ENCODE measurements at places on chromosomes 4 and X.

DNA sequence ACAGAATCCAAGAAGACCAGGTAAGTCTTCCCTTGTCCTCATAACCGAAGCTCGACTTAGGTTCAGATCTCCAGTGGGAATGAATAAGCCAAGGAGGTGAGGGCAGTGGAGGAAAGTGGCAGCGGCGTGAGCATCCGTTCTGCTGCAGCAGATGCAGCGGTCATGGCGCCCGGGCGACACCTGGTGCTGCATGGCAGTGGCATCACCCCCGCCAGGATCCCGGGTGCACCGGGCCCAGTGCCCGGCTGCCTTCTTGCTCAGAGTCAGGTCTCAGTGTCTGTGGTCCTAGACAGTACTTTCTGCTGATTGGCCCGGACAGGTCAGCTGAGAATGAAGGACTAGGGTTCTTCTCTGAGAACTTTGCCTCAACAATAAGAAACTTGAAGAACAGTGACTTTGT is 83.4 kb upstream of the SORBS2 start:
- DNase-seq, result no peak

- DNase-seq, result no peak
These were observed 1138.7 kb upstream of the PCDH7 start for GRCh38 chr4:29581457-29581856.

DNA sequence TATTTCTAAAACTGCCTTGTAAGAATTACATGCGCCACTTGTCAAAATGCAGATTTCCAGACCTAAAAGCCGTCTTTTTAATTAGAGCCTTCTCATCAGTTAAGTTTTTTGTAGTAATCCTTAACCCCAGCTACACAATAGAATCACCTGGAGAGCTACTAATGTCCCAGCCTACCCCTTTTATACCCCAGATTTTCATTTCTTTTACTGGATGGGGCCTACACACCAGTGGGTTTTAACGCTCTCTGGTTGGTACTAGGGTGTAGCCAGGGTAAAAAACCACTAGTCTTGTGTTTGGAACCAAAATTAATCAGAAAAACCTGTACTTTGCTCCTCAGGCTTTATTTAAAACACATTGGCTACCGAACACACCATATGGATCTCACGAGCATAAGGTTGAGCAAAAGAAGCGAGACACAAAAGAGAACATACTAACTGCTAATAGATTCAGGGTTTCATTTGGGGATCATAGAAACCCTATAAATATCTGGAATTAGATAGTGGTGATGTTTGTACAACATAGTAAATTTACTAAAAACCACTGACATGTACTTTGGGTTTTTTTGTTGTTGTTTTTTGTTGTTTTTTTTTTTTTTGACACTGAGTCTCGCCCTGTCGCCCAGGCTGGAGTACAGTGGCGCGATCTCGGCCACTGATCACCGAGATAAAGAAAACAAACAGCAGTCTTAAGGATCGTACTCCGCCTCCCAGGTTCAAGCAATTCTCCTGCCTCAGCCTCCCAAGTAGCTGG is 30.6 kb downstream of the BBS12 start:
- DNase-seq, result no peak

GRCh38 chr4:90002441-90003062 is 107.9 kb downstream of the MMRN1 start:
- no peak for DNase-seq

DNA sequence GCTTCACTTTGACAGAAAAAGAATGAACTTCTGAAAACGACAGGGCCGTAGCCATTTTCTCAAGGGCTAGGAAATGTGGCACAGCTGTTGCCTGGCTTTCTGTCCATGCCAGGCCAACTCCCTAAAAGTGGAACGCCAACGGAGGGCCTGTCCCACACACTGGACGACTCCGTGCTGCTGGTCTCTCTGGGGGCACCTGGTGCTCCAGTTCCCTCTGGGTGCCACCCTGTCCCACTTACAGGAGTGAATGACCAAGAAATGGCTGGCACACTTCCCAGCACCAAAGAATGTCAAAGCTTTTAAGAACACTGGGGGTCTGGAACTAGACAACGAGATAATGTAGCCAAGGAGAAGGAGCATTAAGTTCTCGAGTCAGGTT is 40.9 kb downstream of the GATB start:
- no peak for DNase-seq

GRCh38 chr4:77623091-77623490 is 17.5 kb downstream of the CXCL13 start:
- DNase-seq, result no peak

GRCh38 chrX:153848325-153848724 is 18.0 kb upstream of the PDZD4 start:
- DNase-seq, result no peak

DNA sequence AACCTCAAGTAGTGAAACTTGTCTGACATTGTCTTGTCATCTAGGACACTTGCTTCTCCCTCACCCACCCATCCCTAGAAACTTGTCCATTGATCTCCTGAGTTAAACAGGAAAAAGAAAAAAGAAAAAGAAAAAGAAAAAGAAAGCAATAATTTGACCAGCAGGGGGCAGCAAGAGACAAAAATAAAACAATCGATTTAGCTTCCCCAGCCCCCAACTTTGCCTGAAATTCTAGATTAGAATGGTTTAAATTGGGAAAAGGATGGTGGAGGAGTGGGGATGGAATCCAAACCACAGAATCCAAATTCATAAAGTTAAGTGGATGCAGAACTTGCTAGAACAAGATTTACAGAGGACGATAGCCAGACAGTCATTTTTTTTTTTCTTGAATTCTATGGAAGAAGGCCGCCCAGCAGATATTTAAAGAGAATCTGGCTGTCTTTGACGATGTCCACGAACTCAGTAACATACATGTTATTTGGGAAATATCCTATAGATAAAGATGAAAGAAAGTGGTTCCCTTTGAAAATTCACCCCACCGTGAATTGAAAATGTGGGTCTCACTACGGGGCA is 282.9 kb downstream of the USP46 start:
- peak; percentile 28 for DNase-seq

DNA sequence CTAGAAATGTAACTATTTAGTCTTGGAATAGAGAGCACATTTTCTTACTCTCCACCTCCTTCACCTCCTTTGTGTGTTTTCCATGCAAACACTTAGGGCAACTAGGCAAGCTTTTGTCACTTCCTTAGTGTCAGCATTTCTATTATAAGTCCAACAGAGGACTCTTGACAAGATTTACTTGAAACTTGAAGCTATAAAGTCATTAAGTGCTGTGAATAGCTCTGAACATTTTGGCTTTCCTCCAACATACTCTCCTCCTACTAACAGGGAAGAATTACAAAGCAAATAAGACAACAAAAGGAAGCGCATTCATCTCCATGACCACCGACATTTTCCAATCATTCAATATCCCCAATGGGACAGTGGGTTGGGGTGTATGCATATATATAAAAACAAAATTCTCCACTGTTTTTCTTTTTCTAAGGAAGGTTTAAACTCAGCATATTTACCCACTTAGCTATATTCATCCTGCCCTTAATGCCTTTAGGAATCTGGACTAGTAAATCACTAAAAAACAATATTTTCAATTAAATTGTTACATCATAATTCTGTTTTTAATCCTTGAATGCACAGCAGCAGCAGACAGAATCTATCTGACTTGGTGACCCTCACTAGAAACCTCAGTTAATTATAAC is 264.6 kb downstream of the SNCA start:
- no peak for DNase-seq

- DNase-seq, result no peak
These were observed 59.1 kb downstream of the SMIM20 start for GRCh38 chr4:25972984-25973745.

- DNase-seq, result no peak
These were observed 890.0 kb upstream of the FRG1 start for GRCh38 chr4:189050643-189051042.

- no peak for DNase-seq
These were observed 231.7 kb upstream of the PGRMC2 start for GRCh38 chr4:128519163-128519830.

DNA sequence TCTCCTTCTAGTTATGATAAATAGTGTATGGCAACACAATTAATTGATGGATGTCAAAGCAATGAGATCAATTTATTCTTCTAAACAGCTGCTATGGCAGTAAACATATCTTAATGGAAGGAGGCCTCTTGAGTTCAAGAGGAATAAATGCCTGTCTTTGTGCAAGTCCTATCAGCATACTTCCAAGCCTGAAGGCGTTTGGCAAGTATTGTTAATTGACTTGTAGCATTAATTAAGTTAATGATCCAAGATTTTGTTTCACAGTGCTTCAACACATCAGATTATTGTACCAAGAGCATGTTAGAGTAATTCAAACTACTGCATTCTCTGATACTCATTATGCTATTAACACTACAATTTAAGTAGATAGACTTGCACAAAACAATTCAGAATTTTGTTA is 144.8 kb downstream of the FAT4 start:
- DNase-seq, result peak; percentile 2

DNA sequence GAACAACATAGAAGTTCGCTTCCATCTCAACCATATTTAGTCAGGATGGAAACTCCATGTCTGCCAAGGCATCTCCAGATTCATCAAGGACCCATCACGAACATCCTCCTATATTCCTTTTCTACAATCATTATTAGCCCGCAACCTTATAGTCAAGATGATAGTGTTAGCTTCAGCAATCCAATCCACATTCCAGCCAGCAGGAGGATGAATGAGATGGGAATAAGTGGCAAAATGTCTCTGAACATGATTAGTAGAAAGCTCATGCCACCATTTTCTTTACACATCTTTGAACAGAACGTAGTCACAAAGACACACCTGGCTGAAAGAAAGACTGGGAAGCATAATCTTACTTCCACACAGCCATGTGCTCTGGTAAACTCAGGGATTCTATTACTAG is 18.6 kb upstream of the NR0B1 start:
- DNase-seq, result no peak

DNA sequence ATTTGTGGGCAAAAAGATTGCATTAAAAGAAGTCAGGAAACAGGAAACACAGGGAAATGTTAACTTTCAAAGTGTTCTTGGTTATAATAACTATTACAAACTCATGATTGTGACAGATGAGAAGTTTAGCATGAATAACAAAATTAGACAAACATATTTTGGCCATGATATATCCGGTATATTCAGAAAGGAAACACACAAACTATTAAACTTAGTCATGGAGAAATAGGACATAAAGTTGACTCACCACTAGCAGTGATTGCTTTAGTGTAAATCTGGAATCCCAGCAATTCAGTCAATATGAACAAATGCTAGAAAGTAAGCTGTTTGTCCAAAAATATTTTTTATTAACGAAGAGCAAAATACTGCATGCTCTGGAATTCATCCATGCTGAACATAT is 1299.9 kb downstream of the C4orf33 start:
- DNase-seq, result peak; percentile 38

DNA sequence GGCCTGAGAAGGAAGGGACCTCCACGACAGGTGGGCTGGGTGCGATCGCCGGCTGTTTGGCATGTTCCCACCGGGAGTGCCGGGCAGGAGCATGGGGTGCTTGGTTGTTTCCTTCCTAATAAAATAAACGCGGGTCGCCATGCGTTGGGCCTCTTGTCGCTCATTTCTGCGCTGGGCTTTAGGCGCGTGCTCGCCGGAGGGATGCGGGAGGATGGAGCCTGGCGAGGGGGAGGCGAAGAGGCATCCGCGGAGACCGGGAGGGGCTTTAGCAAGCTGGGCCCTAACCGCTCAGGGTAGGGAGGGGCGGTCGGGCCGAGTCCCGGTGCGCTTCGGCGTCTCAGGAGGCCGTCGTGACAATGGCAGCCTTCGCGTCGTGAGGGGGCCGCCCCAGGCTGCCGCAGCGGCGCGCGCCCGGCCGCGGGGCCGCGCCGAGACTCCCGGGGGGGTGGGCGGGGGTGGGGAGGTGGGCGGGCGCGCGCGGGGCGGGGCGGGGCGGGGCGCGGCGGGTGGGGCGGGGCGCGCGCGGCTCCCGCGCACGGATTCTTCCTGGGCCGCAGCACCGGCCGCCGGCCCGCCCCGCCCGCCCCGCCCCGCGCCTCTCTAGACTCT is 476 bp upstream of the GDI1 start:
- DNase-seq, result no peak

- DNase-seq, result no peak
These were observed 26.1 kb downstream of the RNF4 start for GRCh38 chr4:2494992-2495391.

DNA sequence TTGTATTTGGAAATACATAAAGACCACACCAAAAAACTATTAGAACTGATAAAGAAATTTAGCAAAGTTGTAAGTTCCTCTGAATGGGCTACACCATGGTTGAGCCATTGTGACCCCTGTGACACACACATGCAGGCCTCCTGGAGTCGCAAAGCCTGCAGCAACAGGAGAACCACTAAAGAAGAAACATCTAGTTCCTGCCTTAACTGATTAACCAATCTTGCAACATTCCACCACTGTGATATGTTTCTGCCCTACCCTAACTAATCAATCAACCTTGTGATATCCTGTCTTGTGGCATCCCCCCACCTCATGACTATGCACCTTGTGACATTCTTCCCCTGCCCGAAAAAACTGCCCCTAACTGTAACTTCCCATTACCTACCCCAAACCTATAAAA is 401.8 kb downstream of the PRDM5 start:
- no peak for DNase-seq

- DNase-seq, result no peak
These were observed 204.2 kb upstream of the PDE5A start for GRCh38 chr4:119832776-119833175.

GRCh38 chrX:134626434-134626833 is 31.8 kb downstream of the PLAC1 start:
- DNase-seq, result no peak

- DNase-seq, result no peak
These were observed 25.7 kb downstream of the MAPK10 start for GRCh38 chr4:86334020-86334750.

- no peak for DNase-seq
These were observed 42.0 kb upstream of the PRKG2 start for GRCh38 chr4:81257021-81257420.

GRCh38 chr4:83605210-83605609 is 69.3 kb downstream of the GPAT3 start:
- no peak for DNase-seq

DNA sequence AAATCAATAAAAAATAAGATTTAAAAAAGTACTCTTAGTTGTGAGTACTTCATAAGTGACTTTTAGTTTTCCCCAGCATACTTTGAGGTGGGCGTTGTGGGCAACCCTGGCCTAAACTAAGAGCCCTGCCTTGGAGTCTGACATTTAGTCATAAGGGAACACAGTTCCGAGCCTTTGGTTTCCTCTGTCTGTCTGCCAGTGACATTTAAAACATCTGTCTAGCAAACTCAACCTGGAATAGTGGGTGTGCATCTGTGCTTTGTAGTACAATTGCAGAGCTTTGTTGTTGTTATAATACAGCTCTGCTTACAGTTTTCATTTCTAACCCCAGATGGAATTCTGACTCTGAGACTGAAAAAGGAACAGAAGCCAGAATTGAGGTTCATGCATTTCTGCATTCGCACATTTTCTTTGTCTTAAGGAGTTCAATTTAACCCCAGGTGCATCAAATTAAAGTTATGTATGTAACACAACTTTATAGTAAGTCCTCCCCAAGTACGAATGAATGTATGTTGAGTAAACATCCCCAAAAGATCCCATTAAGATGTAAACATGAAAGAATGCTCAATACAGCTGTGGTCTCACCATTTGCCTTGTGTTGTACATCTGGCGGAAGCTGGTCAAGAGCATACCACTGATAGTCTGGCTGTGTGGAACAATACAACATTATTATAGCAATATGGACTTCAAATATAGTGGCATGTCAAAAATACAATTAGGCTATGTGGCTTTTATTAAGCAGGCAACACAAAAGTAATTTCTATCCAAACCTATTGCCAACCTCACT is 25.9 kb downstream of the TNIP3 start:
- DNase-seq, result no peak

- DNase-seq, result no peak
These were observed 300.9 kb upstream of the HS3ST1 start for GRCh38 chr4:11729548-11729947.
